Stimulated activated CD4-positive, alpha-beta T cell treated with anti-CD3 and anti-CD28 coated beads, Interleukin-1b, Interleukin-23, amount 100 ng/mL, for 1 hour (primary cell): ENCODE measurements at places on chromosomes 13 and 19.

DNA sequence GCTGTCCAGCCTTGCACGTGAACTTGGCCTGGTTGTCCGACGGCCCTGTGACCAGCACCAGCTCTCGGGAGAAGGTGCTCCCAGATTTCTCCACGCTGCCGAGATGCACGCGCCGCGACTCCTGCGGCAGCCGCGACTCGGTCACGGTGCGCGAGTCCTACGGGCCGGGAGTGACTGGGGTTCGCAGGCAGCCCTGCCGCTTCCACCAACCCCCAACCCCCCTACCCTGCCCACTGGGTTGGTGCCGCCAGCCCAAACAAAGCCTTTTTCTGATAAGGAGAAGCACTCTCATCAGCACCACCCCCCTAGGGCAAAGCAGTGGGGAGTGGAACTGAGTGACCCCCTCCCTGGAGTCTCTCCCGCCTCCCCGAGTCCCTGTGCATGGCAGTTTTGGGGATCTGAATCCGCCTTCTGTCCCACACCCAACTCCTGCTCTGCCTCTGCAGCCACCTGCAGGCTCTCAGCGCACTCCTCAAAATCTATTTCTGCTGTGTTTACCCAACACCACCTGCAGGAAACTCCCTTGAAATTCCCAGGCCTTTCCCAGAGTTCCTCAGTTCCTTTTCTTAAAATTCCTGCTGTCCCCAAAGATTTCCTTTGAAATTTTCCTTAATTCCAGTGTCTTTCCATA is 6.2 kb downstream of the NPHS1 start:
- no peak for DNase-seq

DNA sequence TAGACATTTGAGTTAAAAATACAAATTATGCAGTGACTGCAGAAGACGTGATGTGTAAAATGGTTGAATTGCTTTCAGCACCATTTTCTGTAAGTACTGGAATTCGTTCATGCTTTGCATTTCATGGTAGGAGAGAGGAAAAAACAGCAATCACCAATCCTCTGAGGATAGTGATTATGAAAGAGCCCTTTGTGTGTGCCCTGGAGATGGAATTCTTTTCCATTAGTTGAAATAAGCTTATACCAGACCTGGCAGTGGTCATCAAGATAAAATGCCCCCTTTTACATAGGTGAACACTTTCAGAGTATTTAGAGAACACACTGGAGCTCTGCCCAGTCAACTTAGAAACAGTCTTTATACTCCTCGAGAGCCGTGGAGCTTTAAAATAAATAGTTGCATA is 1.7 kb downstream of the CNMD start:
- DNase-seq: no peak

DNA sequence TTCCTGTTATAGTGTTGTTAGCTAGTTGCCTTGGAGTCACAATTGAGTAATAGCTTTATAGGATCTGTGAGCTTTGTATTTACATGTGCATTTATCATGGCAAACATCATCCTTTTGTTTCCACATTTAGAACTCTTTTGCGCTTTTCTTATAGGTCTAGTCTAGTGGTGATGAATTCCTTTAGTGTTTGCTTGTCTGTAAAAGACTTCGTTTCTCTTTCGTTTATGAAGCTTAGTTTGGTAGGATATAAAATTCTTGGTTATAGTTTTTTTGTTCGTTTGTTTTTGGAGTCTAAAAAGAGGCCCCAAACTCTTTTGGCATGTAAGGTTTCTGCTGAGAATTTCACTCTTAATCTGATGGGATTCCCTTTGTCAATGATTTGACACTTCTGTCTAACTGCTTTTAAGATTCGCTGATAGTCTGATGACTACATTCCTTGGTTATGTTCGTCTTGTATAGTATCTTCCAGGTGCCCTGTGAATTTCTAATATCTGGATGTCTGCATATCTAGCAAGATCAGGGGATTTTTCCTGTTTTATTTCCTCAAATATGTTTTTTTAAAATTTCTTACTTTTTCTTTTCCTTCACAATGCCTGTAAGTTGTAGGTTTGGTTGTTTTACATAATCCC is 20.2 kb downstream of the DNAJC3 start:
- DNase-seq: no peak

DNA sequence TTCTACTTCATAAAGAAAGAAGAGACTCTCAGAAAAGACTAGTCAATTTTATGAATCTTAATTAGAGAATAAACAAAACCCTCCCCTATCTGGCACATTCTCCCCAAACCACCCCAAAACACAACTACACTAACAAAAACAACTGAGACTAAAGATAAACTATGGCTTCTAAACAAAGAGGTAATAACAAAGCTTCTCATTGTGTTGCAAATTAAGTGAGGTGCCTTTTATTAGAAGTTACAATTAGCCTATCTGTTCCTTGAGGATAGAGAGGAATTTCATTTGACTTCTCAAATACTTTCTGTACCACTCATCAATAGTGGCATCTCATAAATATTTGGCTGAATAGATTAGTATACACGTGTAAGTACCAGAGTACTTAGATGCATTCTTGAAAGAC is 1196.2 kb downstream of the PCDH9 start:
- no peak for DNase-seq

DNA sequence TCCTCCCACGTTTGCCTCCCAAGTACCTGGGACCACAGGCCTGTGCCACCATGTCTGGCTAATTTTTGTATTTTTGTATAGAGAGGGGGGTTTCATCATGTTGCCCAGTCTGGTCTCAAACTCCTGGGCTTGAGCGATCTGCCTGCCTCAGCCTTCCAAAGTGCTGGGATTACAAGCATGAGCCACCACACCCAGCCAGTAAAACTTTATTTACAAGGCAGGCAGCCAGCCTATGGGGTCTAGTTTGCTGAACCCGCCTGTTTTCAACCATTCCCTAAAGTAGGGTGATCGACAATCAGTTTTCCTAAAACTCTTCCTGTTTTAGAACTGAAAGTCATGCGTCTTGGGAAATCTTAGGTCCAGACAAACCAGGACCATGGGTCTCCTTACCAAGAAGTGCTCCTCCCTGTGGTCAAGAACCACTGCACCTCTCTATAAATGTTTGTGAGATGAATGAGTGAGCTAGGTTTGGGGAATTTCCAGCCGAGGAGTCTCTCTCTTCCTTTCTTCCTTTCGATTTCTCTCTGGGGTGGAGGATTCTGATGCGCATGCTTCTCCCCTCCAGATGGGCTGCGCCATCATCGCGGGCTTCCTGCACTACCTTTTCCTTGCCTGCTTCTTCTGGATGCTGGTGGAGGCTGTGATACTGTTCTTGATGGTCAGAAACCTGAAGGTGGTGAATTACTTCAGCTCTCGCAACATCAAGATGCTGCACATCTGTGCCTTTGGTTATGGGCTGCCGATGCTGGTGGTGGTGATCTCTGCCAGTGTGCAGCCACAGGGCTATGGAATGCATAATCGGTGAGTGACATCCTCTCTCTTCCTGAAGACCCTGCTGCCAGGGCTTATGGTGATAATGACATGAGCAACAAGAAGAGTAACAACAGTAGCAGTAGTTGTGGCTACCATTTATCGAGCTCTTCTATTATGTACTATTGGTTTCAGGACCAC is 38.7 kb downstream of the ADGRE1 start:
- peak; percentile 9 for DNase-seq

DNA sequence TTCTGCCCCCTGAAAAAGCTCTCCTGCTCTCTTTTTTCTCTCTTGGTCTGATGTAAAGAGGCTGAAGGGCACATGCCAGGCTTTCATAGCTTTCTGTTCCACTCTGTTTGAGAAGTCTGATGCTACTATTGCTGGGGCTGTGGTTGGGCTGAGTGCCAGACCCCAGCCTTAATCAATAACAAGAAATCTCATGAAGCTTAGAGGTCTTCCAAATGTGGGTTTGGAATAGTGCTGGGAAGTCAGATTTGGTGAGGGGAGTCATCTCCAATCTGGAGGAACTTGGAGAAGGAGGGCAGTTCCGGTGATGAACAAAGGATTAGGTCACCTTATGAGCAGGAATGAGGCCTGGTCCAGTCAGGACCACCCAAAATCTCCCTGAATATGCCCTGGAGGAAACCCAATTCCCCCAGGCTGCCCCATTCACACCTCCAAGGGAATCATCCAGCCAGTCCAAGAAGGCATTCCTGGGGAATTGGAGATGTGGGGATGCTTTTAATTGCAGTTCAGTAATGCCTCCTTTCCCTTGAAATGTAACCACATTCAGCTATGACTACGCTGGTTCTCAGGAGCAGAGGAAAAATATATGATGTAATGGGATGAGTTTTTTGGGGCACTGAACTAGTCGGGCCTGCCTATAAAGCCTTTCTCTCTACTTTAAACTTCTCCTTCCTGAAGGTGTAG is 102.0 kb downstream of the STARD13 start:
- DNase-seq: no peak

DNA sequence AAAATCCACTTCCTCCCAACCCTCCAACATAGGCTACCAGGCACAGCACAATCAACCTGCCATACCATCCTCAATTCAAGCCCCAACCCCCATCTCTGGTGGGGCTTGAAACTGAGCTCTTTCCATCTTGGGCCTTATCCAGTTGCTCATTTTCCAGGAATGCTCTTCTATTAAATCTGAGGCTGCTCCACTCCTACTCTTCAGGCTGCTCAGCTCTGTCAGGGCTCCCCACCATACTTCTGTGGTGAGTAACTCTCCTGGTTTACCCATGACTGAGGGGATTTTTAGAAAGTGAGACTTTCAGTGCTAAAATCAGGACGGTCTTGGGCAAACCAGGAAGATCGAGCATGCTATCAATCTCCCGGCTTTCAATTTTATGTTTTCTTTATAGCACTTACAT is 512.8 kb downstream of the LMO7 start:
- DNase-seq: no peak

DNA sequence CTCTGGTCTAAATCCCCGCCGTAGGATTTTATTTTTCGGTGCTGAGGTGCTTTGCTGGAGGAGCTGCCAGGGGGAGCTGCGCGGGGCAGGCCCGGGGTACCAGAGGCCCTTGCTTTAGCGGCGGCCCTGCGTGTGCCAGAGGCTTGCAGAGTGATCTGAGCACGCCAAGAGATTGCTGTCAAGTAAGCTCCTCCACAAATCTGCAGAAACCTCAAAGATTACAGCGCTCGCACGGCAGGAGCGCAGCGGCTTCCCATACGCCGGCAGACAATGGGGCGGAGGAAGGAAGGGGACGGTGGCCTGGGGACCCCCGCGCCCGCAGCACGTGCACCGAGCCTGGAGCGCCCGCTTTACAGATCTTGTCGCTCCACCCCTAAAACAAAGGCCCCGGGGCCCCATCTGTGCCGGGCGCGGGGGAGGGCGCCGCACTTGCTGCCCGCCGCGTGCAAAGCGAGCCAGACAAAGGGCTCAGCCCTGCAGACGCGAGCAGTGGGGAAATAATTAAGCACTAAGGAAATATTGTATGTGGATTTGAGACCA is 9.1 kb upstream of the C19orf12 start:
- DNase-seq: peak; percentile 21

GRCh38 chr19:46225558-46226004 is 4.0 kb upstream of the IGFL1 start:
- DNase-seq: no peak

DNA sequence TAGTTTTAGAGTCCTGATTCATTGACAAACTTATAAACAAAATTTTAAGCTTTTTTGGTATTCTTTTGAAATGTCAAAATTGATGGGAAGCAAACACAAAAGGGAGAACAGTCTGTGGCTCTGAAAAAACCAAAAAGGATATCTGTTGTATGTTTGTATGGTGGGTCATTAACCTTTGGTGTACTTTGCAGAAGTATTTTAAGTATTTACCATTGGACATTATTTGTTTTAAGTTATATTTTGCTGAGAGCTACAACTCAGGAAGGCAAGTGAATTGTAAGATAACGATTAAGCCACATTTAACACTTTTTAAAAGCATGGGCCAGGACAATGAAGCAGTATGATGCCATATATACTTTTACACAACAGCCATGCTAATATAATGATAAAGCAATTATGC is 15.2 kb downstream of the LPAR6 start:
- no peak for DNase-seq

DNA sequence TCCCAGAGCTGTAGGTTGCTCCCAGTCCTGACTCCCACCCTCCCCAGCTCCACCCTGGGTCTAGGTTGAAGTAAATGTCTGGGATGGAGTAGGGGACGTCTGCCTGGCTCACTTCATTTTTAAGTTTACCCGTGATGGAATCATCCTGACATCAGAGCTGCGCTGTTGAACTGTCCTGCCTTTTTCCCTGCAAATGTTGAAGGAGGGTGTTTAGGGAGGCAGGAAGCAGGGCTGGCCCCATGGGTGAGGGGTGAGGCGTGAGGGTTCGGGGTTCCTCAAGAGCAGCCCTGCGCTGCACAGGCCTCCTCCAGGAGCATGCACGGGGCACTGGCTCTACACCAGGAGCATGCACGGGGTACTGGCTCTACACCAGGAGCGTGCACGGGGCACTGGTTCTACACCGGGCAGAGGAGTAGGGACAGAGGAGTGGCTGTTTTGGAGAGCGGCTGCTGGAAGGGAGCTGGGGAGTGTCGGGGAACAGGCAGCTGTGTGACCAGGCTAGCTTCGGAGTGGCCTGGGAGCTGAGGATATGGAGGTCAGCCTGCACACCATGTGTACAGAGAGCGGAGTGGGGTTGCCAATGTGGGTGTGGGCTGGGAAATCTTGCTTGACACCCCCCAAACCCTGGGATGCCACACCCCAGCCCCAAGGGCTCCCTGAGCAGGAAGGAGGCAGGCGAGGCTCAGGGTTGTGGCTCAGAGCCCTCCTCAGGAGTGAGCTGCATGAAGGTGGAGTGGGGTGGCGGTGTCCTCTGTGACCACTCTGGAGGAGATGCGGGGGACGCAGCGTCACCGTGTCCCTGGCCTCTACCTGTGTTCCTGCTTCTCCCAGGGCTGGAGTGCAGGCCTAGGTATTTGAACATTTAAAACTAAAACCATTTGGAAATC is 63.3 kb downstream of the GPR12 start:
- no peak for DNase-seq

DNA sequence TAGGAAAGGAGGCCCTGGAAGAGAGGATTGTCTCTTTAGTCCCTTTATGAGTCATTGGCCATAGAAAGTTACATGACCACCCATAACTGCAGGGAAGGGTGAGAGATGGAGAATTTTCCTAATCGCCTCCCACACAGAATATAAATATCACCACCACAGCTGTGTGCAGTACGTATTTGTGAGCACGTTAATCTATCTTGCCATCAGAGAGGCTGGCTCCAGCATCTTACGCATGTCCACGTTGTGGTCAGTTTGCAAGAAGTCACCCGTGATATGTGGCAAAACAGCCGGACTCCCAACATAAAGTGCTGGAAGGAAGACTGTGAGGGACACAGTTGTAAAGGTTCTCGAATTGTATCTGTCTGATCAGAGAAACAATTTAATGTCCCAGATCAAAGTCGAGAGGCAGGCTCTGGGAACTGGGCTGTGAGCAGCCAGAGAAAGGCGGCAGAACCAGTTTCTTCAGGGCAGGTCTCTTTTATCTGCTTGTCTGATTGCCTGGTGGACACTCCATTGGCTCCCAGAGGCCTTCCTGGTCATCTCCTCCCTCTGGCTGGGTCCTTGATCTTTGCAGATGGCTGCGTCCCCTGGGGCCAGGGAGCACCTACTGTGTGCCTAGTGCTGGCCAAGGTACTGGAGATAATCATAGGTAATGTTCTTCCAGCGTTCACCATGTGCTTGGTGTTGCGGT is 74.9 kb downstream of the SIPA1L3 start:
- no peak for DNase-seq

- no peak for DNase-seq
These were observed 14.4 kb downstream of the HAUS8 start for GRCh38 chr19:17060802-17061201.

- no peak for DNase-seq
These were observed 79.2 kb downstream of the UBL3 start for GRCh38 chr13:29771247-29771646.
